ENCODE measurements at places on chromosomes 6 and 20. TPM values are rescaled to one million over a fixed set of nuclear protein-coding genes. Genes with fewer than 3 reads are reported as not detected.
A peak's percentile ranks its signal among the peaks of the same experiment; 100 is the strongest.

DNA sequence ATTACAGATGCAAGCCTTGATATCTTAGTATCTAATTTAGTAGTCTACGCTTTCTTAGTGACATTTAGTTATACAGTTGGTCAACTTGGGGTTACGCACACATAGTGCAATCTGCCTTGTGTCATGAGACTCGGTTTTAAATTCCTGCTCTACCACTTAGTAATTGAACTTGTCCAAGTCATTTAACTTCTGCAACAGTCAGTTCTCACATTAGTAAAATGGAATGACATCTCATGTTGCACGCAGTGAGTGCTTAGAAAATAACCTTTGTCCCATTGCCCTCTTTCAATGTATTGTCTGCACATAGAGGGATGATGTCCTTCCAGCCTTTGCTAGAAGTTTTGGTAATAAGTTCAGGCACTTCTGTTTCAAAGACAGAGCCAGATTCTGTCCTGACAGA is 48.6 kb downstream of the TMEM170B start:
- DNase-seq, result no peak

GRCh38 chr6:20571261-20571660 is 37.0 kb downstream of the CDKAL1 start:
- no peak for DNase-seq

DNA sequence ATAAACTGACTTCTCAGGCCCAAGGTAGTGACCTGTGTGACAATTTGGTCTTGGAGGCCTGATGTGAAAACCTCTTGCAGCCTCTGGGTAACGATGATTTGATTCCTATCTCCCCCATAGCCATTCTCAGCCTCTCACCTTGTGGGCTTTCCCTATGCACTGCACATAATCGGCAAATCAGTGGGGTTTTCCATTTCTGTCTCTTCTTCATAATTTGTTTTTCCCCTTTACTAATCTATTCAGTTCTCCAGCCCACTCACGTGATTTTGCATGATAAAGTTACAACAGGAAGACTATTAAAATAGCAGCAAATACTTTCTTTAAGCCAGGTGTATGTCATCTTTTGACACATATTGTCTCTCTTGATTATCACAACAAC is 893.7 kb downstream of the TFAP2A start:
- no peak for DNase-seq

DNA sequence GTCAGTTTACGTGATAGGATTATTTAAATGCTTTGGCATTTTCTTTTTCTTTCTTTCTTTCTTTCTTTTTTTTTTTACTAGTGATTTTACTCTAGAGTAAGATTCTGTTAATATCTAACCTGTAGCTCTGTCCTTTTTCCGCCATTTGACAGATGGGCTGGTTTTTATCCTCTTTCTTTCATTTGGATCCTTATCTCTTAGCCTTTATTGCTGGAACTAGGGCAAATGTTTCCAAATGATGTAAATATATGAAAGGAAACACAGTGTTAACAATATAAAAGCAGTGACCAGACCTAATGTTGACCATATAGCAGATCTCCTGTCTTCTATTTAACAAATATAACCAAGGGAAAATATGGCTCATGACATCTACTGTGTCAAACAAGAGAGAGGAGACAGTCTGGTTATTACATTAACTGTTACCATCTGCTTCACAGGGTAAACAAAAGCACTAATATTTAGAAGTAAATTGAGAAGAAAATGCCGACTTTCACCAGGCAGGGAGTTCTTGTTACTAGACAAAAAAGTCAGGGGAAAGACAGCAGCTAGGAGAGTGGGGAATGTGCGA is 59.8 kb upstream of the GCLC start:
- DNase-seq, result no peak

DNA sequence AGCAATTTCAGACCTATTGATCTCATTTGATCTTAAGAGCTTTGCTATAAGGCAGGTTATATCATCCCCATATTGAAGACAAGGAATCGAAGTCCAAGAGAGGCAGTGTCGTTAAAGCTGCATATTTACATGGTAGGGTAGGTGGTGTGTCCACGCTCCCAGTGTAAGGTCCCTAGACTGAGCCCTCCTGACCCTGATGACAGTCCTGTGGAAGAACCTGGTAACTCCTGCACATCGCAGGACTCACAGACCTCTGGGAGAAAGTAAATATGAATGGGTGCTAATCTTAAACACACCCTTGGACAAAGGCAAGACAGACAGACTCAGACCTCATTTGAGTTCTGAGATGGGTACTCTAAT is 602 bp upstream of the HLA-DPB1 start:
- DNase-seq, result no peak

GRCh38 chr20:5400164-5400762 is 83.5 kb upstream of the PROKR2 start:
- DNase-seq, result peak; percentile 16

DNA sequence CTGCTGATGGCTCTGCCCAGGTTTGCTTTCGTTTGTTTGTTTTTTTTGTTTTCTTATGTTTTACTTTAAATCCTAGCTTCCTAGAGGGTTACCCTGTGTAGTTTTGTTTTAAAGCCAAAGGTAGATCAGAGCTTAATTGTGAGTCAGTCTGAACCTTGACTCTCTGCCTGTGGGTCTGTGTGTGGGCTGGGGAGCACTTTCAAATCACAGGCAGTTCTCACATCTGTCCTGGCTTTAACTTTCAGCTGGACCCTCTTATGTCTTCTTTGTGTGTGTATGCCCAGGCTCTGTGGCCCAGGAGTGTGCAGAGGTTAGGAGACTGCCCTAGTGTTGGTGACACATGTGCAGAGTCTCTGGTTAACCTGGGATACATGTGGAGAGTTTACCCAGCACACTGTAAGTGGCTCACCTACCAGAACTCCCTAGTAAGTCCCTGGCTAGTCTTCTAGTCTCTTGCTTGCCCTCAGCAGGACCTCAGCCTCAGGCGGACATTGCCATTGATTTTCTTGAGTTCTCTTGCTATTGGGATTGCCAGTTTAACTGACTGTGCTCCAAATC is 19.0 kb downstream of the HIVEP1 start:
- peak; percentile 57 for DNase-seq

GRCh38 chr6:155142168-155143028 is 121.4 kb upstream of the CLDN20 start:
- no peak for DNase-seq

DNA sequence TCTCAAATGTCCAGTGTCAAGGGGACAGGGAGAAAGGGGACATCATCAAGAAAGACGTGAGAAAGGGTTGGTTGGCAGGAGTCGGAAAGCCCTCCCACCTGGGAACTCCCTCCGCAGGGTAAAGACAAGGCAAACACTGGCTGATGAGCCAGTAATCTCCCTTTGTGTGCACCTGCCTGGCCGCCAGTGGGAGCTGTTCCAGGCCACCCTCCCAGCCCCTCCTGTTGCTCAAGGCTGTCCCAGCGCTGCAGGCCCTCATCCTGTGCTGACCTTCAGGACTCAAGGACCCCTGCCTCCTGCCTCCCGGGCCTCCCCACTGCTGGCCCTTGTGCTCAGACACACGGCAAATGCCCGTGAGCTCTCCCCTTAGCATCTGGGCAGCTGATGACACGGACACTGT is 7.4 kb downstream of the FRMD1 start:
- DNase-seq, result no peak

DNA sequence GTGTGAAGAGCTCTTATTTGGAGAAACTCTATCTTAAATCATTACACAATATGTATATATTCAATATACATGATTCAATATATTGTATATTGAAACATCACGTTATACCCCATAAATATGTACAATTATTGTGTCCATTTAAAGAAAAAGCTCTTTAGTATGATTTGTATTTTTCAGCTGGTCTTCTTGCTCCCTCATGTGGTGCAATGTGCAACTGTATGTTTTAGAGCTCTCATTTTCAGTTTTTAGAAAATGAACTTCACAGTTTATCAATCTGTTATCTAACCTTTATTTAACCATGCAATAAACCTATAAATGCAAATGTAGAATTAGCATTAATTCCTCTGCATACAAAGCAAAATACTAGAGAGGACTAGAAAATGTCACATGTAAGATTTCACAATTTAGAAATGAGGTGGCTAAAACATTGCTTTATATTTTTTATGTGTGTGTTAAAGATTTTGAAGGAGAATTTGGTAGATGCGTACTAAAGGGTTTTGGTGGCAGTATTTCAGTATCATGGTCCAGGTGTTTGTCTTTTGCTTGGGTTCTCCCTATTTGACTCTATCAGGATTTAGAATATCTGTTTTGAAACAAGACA is 167.1 kb downstream of the PHF3 start:
- DNase-seq, result peak; percentile 53

DNA sequence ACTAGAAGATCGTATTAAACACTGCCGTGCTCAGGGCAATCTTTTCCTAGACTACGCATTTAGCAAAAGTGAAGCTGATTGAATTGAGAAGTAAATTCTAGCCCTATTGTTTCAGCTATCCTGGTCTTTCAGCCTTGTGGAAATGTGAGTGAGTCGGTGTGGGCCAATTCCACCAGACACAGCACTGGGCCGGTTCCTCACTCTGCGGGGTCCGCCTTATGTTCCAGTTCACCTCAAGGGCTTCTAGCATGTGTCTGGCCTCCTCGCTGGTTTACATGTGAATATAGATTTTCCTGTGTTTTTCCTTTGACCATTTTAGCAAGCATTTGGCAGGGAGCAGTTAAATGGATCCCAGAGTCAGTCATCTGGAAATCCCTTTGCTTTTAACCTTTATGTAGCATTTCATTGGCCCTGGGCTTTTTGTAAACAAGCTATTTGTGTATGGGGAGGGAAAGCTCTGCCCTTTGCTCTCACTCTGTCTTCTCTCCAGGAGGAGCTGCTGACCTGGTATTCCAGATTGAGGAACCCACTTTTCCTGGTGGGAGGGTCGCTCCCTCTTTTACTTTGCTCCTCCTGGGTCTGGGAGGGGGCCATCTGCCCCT is 12.4 kb upstream of the GTSF1L start:
- DNase-seq, result no peak

GRCh38 chr20:11551479-11551878 is 366.2 kb upstream of the BTBD3 start:
- DNase-seq, result no peak

DNA sequence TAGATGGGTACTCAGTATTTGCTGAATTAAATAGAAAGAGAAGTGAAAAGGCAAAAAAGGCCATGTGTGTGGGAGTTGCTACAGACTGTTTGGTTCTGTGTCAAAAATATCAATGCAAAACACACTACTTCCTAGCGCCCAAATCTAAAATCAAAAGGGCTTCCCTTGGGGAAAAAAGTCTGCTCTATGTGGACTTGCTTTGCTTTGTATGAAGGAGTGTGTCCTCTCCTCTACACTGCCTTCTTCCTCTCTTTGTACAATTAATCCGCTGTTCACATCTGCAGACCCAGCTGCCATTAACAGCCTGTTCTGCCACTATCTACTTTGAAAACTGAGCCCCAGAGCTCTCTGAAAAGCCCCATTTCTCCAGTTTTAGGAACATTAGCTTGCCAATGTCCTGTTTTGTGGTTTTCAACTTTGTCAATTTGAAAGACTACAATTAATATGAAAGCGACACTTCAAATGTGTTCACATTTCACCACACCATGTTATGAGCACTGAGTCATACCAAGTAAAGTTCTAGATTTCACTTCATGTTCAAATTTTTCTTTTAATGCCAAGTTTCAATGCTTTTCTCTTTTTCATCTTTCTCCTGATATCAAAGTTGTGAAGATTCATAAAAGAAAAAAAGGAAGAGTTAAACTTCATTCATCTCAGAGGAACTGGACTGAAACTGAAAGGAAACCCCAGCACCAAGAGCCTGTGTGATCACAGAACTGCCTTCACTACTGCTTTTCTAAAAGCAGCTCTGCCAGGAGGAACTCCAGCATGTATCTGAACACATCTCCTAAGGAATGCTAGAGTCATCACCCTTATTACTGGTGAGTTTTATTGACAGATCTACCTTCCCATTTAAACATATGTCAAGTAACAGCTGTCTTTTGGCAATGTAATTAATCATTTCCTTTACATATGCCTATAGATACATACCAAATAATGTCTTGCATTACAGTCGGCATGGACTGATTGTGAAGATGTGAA is 102.6 kb downstream of the KIF13A start:
- DNase-seq, result peak; percentile 19

- DNase-seq, result no peak
These were observed 7.2 kb upstream of the C6orf141 start for GRCh38 chr6:49543087-49543858.

- no peak for DNase-seq
These were observed 389.5 kb downstream of the NKAIN2 start for GRCh38 chr6:124193132-124193531.

DNA sequence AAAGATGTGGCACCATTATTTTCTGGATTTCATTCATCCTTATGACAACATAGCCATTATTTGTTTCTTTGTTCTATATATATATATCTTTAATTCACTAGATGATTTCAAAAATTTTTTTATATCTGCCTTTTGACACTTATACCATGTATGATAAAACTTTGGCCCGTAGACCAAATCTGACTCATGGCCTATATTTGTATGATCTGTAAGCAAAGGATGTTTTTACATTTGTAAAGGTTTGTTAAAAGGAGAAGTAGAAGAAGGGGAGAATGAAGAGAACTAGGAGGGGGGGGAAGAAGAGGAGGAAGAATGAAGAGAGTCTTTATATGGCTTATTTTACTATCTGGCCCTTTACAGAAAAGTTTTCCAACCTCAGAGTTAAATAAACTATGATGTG is 279.7 kb downstream of the LAMA2 start:
- peak; percentile 38 for DNase-seq

- no peak for DNase-seq
These were observed 7.2 kb downstream of the SAMD3 start for GRCh38 chr6:130215526-130215925.

DNA sequence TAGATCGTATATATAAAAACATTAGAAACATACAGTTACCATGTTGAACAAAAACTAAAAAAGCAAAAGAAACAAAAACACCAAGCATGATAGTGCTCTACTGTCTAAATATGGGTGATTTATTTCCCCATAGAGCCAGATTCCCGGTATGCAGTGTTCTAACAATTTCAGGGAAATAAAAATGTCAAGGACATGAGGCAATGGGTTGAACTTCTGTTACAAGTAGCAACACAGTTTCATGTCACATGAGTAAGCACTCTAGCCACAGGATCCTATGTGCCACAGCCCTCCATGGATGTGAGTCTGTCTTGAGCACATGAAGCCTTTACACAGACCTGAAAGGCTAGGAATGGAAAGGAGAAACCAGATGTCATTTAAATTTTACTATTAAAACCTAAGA is 96.0 kb downstream of the MAP3K5 start:
- DNase-seq, result peak; percentile 23

The LY6G6D gene
- not detected for total RNA-seq

The NT5E gene
- total RNA-seq, result 281 TPM

The TNF gene
- not detected for total RNA-seq

The VGLL2 gene
- not detected for total RNA-seq

The GMNN gene
- total RNA-seq, result 33.1 TPM

The C6orf58 gene
- total RNA-seq, result not detected

The ZNF311 gene
- total RNA-seq, result 0.36 TPM

The OR14J1 gene
- not detected for total RNA-seq

All from IMR-90 (cell line).